ENCODE measurements at places on chromosomes 2 and 18.
A peak's percentile ranks its signal among the peaks of the same experiment; 100 is the strongest.

GRCh38 chr2:33340280-33340679 lies 136.2 kb upstream of the RASGRP3 start:
- no peak for DNase-seq

- DNase-seq: no peak
Measured at GRCh38 chr18:11091746-11092145, 57.6 kb downstream of the PIEZO2 start.

- DNase-seq: peak; percentile 47
Measured at GRCh38 chr2:28346587-28346986, 46.1 kb upstream of the FOSL2 start.

GRCh38 chr2:128369602-128370467 lies 51.2 kb upstream of the HS6ST1 start:
- DNase-seq: peak; percentile 84

GRCh38 chr2:206408323-206409320 lies 34.7 kb upstream of the ADAM23 start:
- DNase-seq: no peak

DNA sequence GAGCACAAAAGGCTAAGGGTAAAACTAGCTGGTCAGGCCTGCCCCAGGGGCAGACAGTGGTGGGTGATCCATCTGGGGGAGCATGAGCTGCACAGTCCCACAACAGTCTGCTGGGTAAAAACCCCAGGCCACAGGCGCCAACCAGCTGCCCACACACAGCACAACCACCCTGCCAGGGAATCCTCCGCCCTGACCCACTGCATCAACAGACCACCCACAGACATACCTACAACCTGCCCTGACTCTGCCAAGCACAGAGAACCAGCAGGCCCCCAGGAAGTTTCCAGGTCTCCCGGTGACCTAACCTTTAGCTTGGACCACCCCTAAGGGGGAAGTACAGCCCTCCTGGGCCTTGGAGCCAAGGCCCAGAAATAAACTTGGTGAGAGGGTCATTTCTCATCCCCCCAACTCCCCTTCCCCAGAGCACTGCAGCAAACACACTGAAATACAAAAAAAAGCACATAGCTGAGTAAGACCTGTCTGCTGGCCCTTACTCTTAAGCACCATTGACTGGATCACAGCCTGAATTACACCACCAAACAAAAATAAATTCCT lies 118.3 kb upstream of the CAB39 start:
- DNase-seq: no peak

GRCh38 chr2:200137271-200137670 lies 169.2 kb upstream of the SPATS2L start:
- no peak for DNase-seq

- no peak for DNase-seq
Measured at GRCh38 chr2:68413466-68413865, 48.4 kb downstream of the PLEK start.

GRCh38 chr2:29562319-29562718 lies 359.1 kb downstream of the ALK start:
- DNase-seq: no peak

DNA sequence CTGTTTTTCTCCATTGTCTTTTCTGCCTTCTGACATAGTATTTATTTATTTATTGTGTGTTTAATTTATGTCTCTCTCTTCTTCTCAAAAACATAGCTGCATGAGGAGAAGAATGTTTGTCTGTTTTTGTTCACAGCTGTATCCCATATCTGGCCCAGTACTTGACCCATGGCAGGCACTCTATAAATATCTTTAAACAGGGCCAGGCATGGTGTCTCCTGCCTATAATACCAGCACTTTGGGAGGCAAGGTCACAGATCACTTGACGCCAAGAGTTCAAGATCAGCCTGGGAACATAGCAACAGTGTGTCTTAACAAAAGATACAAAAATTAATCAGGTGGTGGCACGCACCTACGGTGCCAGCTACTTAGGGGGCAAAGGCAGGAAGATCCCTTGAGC lies 361.3 kb upstream of the KLHL29 start:
- DNase-seq: no peak

DNA sequence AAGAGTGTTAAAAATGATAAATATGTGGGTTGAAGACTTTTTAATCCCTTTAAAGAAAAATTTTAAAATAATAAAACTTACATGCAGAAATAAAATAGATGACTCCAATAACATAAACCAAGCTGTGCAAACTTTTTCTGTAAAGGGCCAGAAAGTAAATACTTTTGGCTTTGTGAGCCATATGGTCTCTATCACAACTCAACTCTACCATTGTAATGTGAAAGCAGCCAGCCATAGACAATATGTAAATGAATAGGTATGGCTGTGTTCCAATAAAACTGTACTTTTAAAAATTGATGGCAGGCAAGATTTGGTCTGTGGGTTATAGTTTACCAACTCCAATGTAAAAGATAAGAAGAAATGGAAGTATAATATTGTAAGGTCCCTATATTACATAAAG lies 45.2 kb downstream of the SNED1 start:
- DNase-seq: no peak

GRCh38 chr2:104109356-104109755 lies 744.6 kb upstream of the POU3F3 start:
- DNase-seq: no peak

GRCh38 chr2:129778584-129778877 lies 200.9 kb upstream of the RAB6C start:
- peak; percentile 9 for DNase-seq

DNA sequence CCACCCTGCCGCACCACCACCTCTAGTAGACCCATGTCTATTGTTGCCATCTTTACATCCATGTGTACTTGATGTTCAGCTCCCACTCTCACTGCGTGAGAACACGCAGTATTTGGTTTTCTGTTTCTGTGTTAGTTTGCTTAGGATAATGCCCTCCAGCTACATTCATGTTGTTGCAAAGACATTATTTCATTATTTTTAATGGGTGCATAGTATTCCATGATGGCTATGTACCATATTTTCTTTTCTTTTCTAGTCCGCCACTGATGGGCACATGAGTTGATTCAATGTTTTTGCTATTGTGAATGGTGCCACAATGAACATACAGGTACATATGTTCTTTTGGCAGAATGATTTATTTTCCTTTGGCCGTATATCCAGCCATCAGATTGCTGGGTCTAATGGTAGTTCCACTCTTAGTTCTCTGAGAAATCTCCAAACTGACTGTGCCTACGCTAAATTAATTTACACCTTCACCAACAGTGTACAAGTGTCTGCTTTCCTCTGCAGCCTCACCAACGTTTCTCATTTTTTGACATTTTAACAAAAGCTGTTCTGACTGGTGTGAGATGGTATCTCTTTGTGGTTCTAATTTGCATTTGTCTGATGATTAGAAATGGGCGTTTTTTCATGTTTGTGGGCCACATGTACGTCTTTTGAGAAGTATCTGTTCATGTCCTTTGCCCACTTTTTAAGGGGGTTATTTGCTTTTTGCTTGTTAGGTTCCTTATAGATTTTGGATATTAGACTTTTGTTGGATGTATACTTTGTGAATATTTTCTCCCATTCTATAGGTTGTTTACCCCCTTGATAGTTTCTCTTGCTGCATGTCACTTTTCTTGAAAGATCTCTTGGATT lies 10.5 kb upstream of the ZNF513 start:
- DNase-seq: no peak

DNA sequence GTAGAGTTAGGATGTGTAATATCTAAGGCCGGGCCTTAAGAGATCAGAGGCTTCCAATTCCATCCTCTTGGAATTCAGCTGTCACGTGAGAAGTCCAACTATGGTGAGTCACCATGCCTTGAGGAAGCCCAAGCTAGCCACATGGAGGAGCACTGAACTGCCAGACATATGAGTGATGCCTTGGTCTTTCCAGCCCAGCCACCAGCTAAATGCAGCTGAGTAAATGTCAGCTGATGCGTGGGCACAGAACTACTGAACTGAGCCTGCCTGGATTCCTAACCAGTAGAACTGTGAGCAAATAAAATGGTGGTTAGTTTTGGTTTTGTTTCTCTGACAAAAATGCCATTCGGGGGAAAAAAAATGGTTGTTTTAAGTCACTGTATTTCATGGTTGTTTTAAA lies 153.7 kb upstream of the SERTAD2 start:
- DNase-seq: no peak

DNA sequence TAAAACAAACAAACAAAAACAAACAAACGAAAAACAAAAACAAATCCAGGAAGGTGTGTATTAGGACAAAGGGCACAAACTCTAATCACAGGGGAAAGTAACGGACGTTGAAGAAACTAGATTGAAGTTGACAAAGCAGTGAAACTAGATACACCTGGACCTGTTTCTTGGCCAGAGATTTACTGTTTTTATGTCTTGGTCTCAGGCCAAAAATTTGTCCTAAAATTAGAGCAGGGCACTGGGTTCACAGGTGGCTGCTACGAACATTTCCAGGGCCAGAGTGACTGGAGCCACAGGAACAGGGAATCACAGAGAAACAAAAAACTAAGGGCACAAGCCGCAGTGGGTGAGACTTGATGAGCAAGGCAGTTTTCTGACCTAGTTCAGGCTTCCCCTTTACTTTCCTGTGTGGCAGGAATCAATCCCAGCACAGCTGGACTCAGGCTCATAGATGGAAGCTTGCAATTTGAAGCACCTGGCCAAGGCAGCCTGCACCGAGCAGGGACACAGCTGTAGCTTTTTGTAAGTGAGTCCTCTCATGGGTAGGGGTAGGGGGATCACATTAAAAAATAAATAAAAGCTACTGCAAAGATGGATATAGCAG lies 329.4 kb downstream of the DLGAP1 start:
- no peak for DNase-seq

DNA sequence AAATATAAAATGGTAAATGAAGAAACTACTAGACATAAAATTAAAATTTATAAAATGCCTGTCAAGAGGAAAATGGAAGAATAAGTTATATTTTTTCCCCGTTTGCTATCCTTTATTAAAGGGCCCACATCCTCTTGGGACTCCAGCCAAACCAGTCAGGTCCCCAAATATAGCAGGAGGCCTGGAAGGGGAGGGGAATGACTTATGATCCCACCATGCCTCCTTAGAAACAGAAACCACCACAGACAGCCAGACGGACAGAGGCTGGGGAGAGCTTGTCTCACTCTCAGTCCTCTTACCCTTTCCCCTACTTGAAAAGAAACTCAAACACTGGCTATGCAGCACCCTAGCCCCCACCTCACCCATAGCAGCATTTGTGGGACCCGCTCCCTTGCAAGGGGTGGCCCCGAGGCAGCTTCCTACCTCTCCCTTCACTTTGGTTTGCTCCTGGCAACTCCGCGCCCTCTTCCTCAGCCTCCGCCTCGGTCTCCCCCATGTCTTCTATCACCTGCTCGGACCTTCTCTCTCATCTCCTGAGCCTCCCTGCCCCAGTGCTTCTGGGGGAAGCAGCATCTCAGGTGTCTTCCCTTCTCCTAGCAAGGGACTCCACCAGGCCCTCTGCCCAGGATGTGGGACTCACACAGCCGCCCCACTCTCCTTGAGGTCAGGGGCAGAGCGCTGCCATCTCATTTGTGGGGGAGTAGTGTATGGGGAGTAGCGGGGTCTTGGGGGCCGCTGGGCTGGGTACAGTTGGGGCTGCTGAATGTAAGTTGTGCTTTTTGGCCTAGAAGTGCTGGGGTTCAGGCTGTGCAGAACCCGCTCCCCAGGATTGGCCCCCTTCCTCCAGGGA lies 37.4 kb upstream of the ANKRD62 start:
- no peak for DNase-seq

GRCh38 chr2:7598402-7598801 lies 681.2 kb downstream of the RNF144A start:
- no peak for DNase-seq

DNA sequence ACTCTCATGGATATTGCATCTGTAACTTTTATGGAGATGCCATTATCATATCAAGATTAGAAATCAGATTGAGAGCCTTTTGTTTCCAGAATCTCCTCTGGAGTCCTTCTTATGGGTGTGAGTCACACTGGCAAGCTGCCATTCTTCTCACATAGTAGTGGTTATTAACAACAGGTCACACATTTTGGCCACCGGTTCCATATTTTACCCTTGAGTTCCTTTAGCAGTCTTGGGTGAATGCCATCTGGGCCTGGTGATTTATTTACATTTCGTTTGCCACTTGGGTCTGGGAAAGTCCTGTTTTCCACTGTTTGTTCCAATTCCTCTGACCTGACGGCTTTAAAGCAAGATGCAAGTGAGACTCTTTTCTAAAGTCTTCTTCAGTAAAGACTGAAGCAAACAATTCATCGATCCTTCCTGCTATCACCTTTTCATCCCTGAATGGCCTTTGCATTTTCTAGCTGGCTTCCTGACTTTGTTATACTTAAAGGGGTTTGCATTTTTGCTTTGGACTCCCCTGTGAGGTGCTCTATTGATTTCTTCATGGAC lies 80.5 kb upstream of the CAVIN2 start:
- DNase-seq: no peak

DNA sequence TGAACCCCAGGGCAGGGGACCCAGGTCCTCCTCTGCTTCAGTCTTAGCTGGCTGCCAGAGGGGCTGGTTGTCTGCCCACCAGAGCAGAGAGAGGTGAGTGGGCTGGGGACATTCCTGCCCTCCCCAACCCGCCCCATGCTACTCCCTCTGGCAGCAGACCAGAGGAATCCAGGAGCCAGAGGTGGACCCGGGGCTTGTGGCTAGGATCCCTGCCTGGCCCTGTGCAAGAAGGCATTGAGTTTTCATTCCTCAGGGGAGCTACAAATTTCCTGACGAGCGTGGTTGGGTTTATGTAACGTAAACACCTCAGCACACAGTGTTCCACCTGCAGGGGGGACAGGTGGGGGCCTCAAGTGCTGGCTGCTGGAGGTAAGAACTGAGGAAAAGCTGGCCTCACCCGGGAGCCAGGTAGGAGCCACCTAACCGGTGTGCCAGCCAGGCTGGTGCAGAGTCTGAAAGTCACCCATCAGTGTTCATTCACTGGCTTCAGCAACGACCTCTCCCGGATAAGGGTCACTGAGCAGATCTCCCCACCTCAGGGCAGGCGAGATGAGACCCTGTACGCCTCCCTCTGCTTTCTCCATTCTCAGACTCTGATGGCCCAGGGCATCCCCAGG lies 246.8 kb downstream of the DYSF start:
- peak; percentile 66 for DNase-seq

DNA sequence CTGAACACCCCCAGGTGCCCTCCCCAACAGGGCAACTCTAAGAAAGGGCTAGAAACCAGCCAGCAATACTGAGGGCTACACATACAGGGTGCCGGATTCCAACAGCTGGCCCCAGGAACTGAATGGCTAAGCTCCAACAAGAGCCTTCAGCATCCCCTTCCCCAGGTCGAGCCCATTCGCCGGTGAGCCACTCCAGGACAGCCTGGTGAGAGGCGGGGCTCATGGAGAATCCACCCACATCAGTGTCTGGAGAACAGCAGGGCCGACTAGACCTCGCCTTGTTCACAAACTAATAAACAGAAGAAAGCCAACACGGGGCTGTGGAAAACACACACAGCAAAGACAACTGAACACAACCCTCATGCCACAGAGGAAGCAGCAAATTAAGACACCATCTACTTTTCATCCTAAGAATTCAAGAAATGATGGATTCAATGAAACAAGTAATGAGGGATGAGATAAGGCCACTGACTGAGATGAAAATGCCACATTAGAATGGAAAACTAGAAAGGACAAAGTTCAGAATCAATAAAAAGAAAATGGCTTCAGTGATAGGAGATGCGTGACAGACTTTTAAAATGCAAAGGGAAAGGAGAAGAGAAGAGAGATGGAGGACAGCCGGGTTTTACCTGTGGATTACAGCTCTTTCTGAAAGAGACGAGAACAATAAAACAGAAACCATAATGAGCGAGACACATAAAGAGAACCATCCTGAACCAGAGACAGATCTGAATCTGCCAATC lies 8.2 kb downstream of the PER2 start:
- peak; percentile 26 for DNase-seq

- no peak for DNase-seq
Measured at GRCh38 chr2:88010136-88010535, 6.2 kb downstream of the RNU2-63P start.
